Stimulated activated CD8-positive, alpha-beta memory T cell treated with anti-CD3 and anti-CD28 coated beads, Interleukin-7, amount 100 ng/mL, for 1 hour (primary cell): ENCODE measurements at places on chromosomes 7 and 10.

- DNase-seq, result no peak
These were observed 174.5 kb downstream of the TPST1 start for GRCh38 chr7:66379542-66380160.

DNA sequence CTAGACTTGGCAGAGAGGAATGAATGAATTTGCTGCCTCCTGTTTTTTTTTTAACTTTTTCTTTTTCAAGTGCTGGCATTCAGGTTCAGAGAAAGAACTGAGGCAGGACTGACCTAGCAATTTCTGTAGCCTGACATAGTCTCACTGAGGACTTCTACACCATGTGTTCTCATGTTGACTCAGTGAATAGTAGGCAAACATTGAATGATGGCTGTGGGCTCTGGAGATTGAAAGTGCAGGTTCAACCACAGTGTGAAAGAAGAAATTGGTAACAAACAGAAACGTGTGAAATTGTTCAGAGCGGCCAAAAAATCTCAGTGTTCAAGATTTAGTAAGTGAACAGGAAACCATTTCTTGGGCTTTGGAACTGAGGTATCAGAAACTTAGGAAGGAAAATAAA lies 322.4 kb upstream of the GHITM start:
- DNase-seq, result no peak

DNA sequence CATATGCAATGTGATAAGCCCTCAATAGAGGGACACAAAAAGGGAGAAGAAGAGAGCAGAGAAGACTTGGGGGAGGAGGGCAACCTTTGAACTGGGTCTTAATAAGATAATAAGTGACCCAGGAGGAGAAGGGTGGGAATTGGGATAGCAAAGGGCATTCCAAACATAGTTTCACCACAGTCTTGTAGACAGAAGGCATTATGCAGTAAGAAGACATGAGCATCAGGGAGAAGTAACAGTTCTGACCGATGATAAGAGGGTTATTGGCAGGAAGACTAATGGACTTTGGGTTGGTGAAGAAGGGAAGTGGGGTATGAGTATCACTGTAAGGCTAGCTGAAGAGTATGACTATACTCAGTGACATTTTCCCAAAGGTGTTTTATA lies 63.6 kb downstream of the TES start:
- no peak for DNase-seq

- no peak for DNase-seq
These were observed 6.7 kb downstream of the ANKRD16 start for GRCh38 chr10:5882961-5883360.

- no peak for DNase-seq
These were observed 923.4 kb downstream of the REEP3 start for GRCh38 chr10:64444564-64444963.

GRCh38 chr10:97321032-97321803 lies 2.1 kb downstream of the FRAT1 start:
- DNase-seq, result no peak

GRCh38 chr10:99938563-99938962 lies 71.2 kb downstream of the DNMBP start:
- no peak for DNase-seq

DNA sequence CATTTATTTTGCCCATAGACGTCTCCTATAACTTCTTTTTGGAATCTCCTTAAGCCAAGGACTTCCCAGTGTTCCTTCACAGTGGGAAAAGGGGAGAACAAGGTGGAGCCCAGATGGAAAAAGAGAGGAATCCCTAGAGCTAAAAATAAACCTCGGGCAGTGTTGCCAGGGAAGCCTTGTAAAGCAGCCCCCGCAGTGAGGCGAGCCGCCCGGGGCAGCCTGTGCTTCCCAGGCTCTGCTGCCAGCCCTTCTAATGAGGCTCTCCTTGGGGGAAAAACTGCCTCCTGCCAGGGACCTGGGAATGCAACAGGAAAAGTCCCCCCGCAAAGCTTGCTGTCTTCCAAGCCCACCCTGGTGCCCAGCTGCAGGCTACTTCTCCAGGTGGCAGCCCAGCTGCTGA lies 71.7 kb downstream of the SH3PXD2A start:
- DNase-seq, result no peak

GRCh38 chr10:58013406-58013805 lies 254.3 kb downstream of the IPMK start:
- no peak for DNase-seq

- no peak for DNase-seq
These were observed 2.5 kb downstream of the HOXA13 start for GRCh38 chr7:27197137-27198042.

DNA sequence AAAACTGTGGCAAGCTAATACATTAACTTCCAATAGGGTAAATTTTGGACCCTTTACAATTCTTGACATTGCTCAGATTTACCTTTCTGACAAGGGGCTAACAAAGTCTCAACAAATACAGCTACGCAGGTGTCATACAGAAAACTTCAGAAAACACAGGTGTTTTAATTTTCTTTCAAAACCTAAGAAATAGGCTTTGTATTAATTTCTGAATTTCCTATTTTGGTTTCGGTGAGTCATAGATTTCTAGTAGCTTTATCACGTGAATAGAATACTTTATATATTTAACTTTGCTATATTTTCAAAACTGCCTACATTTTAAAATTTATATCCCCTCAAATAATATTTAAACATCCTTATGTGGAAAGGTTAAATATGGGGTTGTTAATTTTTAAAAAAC lies 215.3 kb downstream of the DGKB start:
- no peak for DNase-seq

DNA sequence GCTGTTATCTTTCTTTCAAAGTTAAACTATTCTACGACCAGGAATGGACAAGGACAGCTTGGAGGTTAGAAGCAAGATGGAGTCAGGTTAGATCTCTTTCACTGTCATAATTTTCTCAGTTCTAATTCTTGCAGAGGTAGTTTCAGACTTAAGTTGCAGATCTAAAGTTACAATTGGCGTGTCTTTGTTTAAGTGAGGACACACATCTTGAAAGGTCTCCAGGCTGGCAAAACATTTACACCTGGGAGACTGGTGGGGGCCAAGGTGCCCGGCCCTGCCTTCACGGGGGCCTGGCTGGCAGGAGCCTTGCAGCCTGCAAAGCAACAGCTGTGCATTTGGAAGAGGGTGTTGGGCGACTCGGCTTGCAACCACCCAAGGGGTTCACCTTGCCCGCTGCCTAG lies 1.7 kb upstream of the DYNC2I1 start:
- no peak for DNase-seq

DNA sequence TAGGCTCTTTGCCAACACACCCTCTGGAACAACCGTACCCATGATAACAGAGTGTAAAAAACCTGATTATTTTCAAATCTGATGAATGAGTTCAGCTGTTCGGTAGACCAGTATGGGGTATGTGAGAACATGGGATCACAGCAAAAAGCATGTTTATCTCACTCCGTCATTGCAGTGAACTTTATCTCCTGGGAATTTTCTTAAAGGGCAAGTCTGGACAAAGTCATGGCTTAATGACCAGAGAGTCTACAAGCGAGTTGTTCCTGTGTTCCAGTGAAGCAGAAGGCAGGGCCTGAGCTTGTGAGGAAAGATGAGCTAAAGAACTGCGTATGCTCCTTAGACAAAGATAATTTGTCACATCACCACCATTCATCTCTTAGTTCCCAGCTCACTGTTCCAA lies 219.7 kb downstream of the TRIL start:
- DNase-seq, result no peak

DNA sequence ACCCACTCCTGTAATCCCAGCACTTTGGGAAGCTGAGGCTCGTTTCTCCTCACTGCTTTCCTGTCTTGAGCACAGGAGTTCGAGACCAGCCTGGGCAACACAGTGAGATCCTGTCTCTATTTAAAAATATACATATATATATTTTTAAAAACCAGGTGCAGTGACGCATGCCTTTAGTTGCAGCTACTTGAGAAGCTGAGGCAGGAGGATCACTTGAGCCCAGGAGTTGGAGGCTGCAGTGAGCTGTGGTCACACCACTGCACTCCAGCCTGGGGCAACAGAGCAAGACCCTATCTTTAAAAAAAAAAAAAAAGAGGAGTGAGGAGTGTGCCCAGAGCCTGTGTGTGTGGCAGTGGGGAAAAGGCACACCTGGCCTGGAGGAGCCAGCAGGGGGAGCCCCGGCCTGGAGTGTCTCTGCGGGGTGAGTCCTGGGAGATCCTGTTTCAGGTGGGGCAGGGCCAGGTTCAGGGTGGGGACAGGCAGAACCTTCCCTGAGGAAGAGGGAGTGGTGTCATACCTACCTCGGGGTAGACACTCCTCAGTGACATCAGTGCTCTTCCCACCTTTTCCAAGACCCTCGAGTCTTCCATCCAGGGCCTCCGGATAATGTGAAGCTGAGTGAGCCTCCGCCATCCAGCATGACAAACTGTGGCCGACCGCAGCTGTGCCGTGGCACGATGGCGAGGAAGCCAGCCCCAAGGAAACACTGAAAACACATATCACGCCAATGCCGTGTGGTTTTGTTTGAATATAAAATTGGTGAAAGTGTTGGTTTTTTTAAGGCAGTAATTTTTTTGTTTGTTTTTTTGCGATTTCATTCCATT lies 9.0 kb upstream of the ARPC1B start:
- no peak for DNase-seq

- DNase-seq, result no peak
These were observed 91.0 kb downstream of the ELFN1 start for GRCh38 chr7:1761097-1761496.

DNA sequence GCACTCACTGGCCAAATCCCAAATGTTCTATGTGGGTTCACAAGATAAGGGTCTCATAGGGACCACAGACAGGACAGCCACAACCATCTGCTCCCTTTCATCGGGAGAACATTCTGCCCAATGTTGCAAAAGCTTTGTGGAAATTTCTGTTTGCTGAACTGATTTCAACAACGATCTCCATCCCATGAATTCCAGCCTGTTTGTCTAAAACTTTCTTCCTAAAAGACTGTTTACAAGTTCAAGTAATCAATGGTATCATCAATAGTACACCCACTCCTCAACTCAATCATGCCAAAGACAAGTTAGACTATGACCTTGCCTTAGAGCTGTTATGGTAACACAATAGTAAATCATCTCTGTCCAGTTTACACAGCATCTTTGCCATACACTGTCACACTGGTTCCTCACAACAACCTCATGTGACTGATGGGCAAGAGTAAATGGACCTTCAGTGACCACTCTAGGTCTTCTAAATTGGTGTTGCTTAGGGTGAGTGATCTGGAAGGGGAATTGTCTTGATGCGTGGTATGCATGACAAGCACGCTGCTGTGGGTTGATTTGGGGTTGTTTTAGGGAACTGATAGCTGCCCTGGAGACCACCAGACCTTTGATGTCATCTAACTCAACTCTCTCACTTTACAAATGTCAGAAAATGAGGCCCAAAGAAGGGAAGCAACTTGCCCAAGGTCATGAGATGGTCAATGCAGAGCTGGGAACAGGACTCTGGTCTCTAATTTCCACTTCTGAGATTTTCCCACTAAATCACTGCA lies 95.1 kb downstream of the PPP1R3C start:
- no peak for DNase-seq

- no peak for DNase-seq
These were observed 123.4 kb downstream of the ATE1 start for GRCh38 chr10:121804460-121804859.

DNA sequence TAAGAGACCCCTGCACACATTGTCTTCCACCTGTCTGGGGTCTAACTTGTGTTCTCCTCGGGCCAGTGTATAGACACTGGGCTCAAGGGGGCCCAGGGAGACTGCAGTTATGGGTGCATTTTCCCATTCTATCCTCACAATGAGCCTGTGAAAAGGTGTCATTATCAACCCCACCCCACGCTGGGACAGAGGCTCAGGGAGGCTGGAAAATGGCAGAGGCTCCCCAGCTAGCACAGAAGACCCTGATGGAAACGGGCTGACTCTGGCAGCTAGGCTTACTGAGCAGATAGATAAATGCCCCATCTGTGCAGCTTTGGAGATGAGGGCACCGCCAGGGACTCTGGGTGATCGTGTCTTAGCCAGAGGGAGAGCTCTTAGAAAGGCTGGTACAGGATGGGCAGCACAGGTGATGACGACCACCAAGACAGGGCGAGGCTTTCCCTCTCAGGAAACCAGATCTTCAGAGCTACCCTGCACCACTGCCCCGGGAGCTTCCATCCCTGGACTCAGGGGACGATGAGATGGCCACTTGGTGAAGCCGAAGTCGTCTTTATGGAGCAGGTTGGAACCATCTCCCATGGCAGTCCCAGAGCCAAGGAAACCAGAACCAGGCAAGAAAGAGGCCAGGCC lies 58.2 kb upstream of the CHST15 start:
- no peak for DNase-seq

DNA sequence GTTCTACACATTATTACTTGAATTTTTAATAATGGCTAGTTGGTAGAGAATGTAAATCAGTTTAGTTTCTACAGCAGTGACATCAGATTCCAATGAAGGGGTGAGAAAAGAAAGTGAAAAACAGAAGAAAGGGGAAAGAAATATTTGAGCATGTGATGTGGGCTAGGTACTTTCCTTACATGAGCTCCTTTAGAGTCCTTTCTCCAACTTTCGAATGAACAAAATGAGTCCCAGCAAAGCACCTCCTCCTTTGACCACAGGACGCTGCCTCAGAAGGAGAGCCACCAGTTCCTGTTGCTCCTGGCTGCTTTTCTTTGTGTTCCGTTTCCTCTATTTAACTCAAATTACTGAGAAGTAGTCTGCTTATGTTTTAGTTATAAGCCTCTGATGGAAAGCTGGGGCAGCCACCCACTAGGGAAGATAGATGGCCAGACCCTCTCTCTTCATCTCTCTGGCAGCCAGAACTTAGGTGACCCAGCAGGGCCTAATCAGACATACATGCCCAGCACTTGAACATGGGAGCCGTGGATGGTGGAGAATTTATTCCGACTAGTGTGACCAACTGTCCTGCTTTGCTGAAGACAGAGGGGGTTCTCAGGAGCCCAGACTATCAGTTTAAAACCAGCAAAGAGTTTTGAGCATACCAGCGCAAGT lies 82.4 kb upstream of the NME8 start:
- DNase-seq, result no peak

DNA sequence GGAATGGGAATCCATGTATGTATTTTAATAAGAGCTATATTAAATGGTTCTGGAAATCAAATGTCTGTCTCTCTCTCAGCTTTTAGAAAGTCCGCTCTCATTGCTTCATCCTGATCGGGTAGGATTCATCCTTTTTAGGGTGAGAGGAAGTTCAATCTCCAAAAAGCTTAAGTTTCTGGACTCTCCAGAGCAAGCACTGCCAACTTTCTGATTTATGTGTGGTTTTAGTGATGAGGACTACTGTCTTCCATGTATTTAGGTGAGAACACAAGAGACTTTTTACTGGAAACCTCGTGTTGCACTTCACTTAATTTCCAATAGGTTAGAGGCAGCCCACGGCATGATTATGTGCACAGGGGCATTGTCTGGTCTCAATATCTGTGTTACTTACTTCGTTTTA lies 267.9 kb downstream of the SUGCT start:
- DNase-seq, result no peak

- no peak for DNase-seq
These were observed 4.6 kb downstream of the SH2B2 start for GRCh38 chr7:102291056-102291915.

GRCh38 chr10:104092749-104093148 lies 7.1 kb upstream of the COL17A1 start:
- no peak for DNase-seq

GRCh38 chr10:71067098-71067740 lies 145.2 kb upstream of the UNC5B start:
- no peak for DNase-seq
